Esophagus muscularis mucosa (tissue), 4 donors: ENCODE measurements at places on chromosomes 1 and 21. TPM values are rescaled to one million over a fixed set of nuclear protein-coding genes. Genes with fewer than 3 reads are reported as not detected.

DNA sequence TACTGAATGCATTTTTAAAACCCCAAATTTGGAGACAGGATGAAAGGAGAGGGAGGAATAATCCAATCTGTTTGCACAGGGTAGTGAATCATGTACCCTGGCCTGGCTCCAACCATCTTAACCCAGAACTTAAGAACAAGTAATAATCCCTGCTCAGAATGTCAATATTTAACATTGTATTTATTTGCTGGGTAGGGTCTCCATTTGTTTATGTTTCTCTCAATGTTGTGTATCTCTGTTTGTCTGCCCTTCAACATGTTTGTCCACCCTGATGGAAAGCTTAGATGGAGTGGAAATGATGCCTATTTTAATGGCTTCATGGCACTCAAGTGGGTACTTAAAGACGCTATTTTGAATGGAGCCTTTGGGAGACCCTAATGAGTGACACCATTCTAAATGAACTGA, 54.4 kb upstream of the CDC42BPA start:
- no peaks in the 10 kb centered on the region for H3K36me3 ChIP-seq
- DNase-seq, result no peak
- H3K4me3 ChIP-seq, result no peak overlapping the region
- no peaks in the 10 kb centered on the region for H3K27me3 ChIP-seq
- H3K27ac ChIP-seq, result no peak overlapping the region

DNA sequence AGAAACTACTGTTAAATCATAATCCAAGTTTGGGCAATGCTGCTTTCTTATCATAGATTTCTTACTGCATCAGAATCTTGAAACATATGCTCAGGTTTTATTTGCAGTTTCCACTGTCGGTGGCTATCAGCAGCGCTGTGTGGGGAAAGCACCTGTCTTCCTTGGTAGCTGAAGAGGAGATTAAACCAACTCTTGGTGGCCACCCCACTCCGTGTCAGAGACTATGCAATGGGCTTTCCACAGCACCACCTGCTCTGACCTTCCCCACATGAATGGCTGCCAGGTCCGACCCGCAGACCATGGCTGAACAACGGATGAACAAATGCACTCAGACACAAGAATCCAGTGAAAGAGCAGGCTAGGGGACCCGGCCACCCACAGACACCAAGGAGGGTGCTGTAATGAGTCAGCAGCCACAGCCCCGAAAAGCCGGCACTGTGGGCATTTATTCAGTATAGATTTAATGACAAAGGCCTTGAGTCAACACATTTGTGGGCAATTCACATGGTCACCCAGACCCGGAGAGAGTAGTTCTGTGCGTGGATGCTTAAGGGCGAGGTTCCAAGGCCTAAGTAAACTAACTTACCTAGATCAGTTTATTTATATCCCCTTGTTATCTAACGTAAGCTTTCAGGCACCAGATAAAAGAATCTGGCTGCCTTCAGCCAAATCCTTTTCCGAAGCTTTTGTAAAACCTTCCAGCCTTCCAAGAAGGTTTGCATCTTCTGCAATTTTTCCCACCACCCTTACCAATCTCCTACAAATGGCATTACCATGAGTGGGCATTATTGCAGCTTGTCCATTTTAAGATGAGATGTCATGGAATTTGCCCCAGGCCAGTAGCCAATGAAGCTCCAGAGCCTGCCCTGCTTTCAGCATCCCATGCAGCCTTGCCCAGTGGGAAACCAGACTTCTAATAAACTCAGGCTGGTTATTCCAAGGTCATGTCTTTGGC, 82.7 kb downstream of the HLCS start:
- H3K27me3 ChIP-seq, result no peaks in the 10 kb centered on the region
- DNase-seq, result no peak
- no peaks in the 10 kb centered on the region for H3K36me3 ChIP-seq
- H3K4me1 ChIP-seq, result peaks cover 5% of the 10 kb centered on the region

LIN28A gene
- not detected for total RNA-seq

DNA sequence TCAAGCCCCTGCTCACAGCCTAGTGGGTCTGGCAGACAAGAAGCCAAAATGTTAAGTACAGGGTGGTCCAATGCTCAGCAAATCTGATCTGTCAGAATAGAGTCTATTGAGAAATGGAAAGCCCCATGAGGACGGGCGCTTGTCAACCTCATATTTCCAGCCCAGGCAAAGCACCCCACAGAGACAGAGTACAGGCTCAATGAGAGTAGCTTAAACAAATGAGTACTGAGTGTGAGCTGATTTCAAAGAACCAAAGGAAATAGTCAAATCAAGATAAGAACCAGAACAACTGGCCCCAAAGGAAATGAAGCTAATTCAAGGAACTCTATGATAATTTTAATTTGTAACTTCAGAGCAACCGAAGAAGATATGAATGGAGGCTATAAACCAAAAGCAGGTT, 44.6 kb upstream of the SLC30A1 start:
- no peaks in the 10 kb centered on the region for H3K27me3 ChIP-seq
- no peak for DNase-seq
- no peak overlapping the region for H3K27ac ChIP-seq

ITSN1 gene
- total RNA-seq, result 33.8 TPM

DNA sequence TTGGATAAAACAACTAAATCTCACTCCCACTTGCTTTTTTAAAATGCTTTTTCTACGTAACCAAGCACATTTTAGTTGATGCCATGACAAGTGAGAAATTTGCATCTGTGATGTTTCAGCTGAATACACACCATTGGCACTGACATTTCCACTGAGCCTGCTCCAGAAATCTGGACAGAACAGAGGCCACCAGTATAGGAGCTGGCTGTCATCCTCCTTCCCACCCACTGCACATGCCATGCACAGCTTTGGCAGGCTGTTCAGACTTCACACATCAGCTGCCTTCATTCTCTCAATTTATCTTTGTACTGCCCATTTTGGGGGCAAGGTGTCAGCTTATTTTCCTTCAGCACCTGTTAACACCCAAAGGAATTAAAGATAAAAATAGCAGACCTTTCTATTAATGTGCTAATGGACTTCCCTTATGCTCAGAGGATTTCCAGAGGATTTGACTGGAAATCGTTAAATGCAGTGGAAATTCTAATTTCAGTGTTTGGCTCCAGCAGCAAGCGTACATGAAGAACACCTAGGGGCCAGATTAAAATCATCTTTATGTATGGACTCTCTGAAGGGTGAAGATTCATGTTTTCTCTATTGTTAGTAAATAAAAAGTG, 12.9 kb upstream of the PODN start:
- H3K4me3 ChIP-seq, result no peak overlapping the region
- DNase-seq, result no peak
- H3K36me3 ChIP-seq, result peaks cover 8% of the 10 kb centered on the region
- no peaks in the 10 kb centered on the region for H3K27me3 ChIP-seq

NENF gene
- total RNA-seq, result 92.9 TPM

GRCh38 chr1:43729816-43730463, 22.6 kb downstream of the ST3GAL3 start:
- no peaks in the 10 kb centered on the region for H3K36me3 ChIP-seq
- H3K4me1 ChIP-seq, result peaks cover 6% of the 10 kb centered on the region
- H3K27ac ChIP-seq, result no peak overlapping the region
- H3K27me3 ChIP-seq, result no peaks in the 10 kb centered on the region
- no peak for DNase-seq
- H3K4me3 ChIP-seq, result no peak overlapping the region

DNA sequence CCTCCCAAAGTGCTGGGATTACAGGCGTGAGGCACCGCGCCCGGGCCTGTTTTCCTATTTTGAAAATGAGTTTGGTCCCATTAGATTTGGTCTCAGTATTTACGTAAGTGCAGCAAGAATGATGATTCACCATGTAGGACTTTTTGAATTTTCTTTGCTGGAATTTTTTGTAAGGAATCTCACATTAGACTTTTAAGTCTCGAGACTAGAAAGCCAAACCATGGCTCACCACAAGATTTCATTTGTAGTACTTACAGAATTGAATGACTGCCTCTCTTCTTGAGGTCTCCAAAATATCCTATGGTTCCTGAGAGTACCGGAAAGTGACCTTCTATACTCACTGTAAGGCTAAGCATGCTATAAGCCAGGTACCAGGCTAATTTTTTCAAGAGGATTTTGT, 325 bp downstream of the OR14A2 start:
- H3K4me3 ChIP-seq, result no peak overlapping the region
- H3K36me3 ChIP-seq, result no peaks in the 10 kb centered on the region
- H3K4me1 ChIP-seq, result no peaks in the 10 kb centered on the region
- H3K27me3 ChIP-seq, result no peaks in the 10 kb centered on the region

- no peak overlapping the region for H3K27ac ChIP-seq
- no peaks in the 10 kb centered on the region for H3K27me3 ChIP-seq
- no peaks in the 10 kb centered on the region for H3K4me1 ChIP-seq
- H3K36me3 ChIP-seq, result no peaks in the 10 kb centered on the region
- no peak for DNase-seq
Observed at GRCh38 chr1:104105465-104105864, 355.8 kb downstream of the AMY1C start.

- no peak overlapping the region for H3K4me3 ChIP-seq
- no peak for DNase-seq
- H3K27me3 ChIP-seq, result no peaks in the 10 kb centered on the region
- no peak overlapping the region for H3K27ac ChIP-seq
Observed at GRCh38 chr1:170560681-170561285, 28.8 kb downstream of the GORAB start.

DNA sequence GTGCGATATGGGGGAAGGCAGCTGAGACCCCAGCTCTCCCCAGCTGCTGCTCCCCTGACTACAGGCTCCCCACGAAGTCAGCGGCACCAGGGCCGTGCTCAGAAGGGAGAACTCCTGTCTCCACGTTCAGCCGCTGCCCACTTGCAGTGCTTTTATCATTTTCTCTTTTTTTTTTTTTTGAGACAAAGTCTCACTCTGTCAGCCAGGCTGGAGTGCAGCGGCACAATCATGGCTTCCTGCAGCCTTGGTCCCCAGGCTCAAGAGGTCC, 933 bp upstream of the FTCD start:
- no peak for DNase-seq
- H3K4me3 ChIP-seq, result no peak overlapping the region
- H3K27ac ChIP-seq, result no peak overlapping the region
- no peaks in the 10 kb centered on the region for H3K27me3 ChIP-seq

GRCh38 chr1:162169031-162169790, 99.7 kb downstream of the NOS1AP start:
- no peak overlapping the region for H3K4me3 ChIP-seq

S100A7 gene
- total RNA-seq, result not detected

- peak overlapping the region; percentile 80 for H3K27ac ChIP-seq
- no peaks in the 10 kb centered on the region for H3K36me3 ChIP-seq
- peak overlapping the region; percentile 5 for H3K4me3 ChIP-seq
- peaks cover 22% of the 10 kb centered on the region for H3K4me1 ChIP-seq
Observed at GRCh38 chr1:94792473-94793295, 27.5 kb upstream of the SLC44A3 start.

RNU1-2 gene
- total RNA-seq, result under 0.01 TPM
